ENCODE measurements at places on chromosomes 5 and 9.

DNA sequence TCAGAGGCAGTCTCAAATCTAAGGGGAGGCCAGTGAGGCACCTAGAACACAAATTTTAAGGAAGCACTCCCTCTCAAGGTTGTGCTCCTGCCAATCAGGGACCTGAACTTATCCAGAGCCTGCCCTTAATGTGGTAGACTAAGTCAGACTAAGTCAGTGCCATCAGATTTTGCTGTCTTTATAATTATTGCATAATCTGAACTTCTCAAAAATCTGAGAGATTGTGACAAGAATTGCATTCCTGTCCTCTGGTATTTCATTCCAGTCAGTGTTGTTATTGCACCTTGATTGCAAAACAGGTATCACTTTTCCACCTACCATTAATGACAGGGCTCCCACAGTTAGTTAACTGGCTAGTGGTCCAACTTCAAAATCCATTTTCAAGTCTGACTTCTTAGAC is 197.1 kb upstream of the HCN1 start:
- no peak for DNase-seq

DNA sequence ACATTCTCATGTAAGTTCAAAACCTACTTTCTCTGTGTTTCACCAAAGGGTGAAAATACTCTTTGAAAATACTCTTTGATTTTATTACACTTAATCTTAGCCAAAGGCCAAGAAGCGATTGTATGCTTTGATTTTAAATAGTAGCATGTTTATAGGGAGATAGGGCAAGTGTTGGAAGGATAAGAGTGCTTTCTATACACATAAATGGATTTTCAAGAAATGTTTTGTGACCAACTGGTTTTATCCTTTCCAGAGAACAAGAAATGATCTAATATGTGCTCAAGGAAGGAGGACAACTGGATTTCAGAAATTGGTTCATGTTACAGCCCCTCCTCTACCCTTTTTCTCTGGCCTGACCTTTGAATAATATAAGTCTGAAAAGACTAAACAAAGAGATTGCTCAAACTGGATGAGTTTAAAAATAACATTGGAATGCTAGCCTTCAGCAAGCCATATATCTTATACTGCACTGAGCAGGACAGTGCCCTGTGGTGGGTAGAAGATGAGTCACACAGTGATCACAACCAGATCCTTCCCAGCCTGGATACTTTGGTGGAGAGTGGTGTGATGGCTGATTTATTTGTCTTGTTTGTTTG is 13.1 kb downstream of the PALM2AKAP2 start:
- no peak for DNase-seq

DNA sequence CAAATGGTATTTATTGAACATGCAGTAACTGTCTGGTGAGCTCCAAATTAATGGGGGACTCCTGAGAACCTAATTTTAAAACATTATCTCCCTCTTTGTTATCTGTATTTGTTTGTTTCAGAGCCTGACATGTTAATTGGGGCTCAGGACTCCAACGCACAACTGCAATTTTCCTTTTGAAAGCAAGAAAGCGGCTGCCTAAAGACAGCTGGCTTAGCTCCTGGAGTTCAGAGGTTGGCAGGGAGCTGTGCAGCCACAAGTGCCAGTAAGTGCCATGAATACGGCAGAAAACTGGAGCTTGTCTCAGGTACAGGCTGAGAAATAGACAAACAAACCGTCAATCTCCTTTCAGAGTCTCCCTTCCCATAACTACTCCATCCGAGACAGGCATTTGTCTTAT is 80.9 kb downstream of the PPP2R2B start:
- no peak for DNase-seq

DNA sequence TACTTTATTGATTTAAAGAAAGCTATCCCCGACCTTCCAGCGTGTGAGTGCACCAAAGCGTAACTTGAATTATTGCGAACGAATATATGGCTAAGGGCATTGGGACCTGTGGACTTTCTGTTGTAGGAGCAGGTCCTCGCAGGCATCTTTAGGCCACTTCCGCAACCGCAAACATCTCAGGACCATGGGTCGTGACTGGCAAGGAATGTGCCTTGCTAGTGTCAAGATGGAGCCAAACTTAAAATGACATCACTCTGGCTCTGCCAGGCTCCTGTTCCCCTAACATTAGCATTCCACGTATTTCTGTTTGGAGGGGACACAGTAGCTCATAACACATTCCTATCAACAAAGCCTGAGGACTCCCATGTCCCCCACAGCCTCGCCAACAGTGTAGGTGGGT is 44.1 kb upstream of the OLFM1 start:
- DNase-seq, result no peak

DNA sequence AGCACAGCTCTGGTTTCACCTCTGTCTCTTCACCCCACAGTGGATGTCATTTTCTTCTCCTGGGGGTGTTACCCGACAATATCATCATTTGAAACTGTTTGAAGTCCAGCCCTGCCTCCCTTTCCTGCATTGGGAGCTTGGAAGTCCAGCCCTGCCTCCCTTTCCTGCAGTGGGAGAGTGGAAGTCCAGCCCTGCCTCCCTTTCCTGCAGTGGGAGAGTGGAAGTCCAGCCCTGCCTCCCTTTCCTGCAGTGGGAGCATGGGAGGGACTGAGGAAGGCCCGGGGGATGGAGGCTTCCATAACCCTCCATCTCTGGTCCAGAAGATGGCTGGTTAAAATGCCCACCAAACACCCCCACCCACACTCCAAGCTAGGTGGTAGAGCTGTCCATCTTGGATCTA is 59.8 kb downstream of the SYK start:
- DNase-seq, result no peak

DNA sequence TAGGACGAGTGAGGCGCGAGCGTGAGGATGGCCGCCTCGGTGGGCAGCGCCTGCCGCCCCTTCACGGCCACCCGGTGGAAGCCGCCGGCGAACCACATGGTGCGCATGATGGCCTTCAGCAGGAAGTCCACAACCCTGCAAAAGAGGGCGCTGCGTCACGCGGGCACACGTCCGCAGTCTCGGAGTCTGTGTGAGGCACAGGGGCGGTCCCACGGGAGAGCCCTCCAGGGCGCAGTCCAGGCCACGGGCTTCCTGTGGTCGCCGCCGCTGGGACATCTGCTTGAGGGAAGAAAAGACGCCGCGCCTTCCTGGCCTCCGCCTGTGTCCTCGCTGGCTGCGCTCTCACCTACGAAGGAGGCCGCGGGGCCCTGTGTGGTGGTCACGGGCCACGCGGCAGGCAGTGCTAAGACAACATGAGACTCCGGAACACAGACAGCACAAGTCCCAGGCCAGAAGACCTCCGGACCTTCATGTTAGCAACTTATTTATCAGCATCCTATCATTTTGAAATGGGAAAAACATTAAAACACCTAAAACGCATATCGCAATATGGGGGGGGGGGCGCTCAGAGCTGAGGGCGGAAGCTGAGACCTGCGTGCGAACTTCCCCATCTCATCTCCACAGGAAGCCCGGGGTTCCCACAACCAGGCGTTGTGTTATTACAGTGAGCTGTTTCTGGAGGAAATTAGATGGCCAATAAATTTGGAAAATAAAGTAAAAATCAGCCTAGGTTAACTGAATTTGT is 28.8 kb downstream of the LPCAT1 start:
- DNase-seq, result no peak

DNA sequence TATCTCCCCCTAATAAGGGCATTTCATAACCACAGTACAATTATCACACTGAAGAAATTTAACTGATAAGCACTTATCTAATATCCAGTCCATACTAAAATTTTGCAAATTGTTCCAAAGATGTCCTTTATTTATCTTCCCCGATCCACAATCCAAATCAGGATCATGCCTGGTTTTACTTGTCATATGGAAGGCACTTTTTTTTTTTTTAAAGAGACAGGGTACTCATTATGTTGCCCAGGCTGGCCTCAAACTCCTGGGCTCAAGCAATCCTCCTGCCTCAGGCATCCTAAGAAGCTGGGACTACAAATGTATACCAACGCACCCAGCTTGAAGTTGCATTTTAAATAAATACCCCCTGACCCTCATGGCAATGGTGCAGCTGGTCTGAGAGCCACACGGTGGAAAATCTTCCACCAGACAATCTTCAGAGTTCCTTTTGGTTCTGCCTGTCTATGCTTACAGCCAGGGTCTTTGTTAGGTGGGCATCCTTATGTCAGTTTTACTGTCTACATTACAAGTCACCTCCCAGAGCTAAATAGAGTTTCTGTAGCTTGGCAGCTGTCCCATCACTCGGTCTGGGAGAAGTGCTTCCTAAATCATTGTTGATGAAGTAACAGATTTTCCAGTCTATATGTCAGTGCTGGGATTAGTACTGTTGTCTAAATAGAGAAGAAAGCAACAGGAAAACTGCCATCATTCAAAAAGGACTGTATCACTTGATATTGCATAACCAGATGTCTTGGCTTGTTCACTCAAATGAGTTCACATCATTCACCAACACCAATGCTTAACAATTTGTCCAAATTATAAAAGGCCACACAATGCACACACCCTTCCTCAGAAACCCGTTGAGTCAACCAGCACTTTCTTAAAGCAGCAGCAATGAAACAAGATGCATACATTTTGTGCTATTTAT is 26.4 kb downstream of the PTPN3 start:
- DNase-seq, result no peak

DNA sequence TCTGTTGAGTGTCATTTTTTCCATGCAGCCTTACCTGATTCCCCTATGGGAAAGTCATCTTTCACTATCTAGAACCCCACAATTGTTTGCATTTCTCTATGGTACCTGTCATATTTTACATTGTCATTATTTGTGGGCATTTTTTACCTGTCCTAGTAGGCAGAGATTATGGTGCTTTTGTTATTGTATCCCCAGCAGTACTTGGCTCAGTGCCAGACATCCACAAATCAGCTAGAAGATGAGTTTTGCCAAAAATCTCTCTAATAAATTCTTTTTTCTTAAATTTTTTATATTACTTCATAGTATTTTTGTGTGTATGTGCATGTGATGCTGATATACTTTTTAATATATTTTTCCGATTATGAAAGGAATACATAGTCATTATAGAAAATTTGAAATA is 13.2 kb downstream of the GARNL3 start:
- DNase-seq, result no peak

DNA sequence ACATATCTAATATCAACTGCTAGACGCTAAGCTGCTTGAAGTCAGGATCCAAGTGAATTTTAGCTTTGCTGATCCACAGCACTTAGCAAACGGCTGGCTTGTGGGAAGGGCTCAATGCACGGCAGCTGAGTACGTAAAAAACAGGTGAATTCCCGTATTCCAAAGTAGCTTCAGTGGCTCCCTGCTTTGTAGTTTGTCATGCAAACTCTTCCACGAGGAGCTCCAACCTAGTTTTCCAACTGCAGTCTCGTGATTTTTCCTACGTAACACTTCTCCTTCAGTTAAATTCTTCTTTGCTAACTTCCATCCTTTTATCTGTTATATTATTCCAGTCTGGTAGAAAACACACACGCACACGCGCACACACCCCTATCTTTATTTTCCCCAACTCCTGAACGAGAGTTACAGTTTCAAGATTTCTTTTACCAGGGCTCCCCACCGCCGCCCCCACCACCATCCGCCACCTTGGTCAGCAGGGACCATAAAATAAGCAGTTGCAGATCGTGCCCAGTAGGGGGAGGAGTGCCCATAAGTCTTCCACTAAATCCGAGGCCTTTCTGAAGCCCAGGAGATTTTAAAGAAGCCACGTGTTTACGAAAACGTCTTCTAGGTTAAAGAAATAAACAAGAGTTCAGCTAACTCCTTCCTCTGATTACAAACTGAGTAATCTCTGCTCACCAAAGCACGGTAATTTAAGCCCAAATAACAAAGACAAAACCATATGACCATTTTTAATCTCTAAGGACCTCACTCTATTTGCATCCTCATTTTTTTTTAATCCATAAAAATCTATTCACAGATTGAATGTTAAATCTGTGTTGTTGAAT is 34.8 kb upstream of the TRIO start:
- no peak for DNase-seq

GRCh38 chr9:93678199-93679019 is 102.0 kb downstream of the PHF2 start:
- no peak for DNase-seq

DNA sequence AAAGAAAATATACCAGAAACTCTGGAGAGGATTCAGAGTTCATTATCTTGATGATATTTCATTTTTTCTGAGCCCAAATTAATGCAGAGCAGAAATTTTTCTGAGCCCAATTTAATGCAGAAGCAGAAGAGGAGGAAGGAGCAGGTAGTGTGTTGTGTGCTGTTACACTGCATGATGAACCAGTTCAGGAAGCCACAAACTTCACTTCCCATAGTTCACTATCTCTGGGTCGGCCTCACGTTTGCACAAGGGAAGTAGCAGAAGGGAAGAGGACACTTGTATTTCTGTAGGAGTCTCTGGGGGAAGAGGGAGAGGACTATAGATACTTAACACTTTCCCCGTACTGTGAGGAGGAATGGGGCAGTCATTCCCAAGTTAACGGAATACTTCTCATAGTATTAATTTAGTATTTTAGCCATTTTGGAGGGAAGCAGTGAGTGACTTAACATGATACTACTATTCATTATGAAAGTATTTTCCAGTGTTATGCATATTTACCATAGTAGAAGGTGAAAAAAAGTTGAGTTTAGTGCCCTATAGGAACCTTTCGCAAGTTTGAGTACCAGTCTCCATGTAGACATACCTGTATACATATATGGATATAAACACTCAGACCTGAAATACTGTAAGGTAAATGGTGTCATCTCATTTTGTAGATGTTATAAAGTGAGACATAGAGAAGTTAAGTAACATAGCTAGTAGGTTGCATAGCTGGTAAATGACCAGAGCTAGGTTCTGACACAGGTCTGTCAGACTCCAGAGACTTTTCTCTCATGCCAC is 30.0 kb downstream of the XPA start:
- DNase-seq, result no peak

DNA sequence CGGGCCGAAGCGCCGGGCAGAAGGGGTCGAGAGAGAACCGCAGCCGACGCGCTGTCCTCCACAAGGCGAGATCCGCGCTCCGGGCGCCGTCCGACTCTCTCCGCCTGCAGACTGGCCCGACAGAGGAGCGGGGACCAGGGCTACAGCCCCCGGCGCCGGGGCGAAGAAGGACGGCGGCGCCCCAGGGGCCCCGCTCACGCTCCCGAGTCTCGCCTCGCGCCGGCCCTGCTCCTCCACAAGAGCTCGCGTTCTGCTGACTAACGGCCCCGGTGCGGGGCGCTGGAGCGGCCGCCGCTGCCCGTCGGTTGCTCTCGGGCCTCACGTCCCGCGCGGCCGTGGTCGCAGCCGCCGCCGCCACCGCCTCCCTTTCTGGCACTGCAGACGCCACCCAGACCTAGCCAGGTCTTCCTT is 338 bp downstream of the ABHD17B start:
- no peak for DNase-seq

GRCh38 chr9:121463026-121463807 is 36.4 kb downstream of the GGTA1 start:
- no peak for DNase-seq

DNA sequence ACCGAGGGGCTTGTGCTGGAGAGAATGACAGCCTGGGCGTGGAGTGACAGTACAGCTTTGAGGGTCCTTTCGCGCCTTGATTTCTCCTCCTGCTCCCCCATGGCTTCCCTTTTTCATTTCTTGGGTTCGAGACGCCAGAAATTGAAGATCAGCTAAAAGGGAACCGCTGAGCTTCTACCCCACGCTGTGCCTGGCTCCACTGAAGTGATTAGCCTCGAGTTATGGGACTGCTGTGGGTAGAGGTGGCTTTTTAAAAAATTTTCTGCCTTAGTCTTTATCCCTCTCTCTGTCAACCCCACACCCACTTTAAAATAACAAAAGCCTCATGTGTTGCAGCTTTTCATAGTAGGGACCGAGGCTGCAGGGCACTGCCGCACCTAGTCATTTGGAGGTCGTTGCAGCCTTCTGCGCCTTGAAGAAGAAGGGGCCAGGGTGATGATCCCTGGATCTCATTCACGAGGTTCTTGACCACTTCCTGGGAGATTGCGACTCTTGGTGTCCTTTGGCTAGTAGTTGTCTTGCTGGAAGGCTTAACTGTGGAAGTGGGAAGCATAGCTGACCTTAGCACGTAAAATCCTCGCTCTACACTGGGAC is 603 bp downstream of the PPIP5K2 start:
- DNase-seq, result no peak
